ENCODE measurements at places on chromosomes 11 and 22.
A peak's percentile ranks its signal among the peaks of the same experiment; 100 is the strongest.

GRCh38 chr11:95299078-95299679 is 68.2 kb upstream of the SESN3 start:
- DNase-seq: no peak

DNA sequence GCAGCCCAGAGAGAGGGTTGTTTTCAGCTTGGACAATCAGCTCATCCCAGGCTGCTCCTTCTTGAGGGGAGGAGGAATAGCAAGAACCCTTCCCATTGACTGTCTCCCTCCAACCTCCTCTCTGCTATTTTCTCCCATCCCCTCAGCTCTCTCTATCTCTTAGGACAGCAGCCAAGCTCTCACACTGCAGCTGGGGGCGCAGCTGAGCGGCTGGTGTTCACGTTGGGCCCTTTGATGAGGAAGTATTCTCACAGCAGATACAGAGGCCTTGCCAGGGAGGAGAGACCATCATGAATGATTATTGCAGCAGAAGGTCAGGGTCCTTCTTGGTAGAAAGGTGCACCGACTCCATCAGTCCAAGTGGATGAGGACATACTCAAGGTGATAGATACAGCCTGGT is 26.5 kb upstream of the CADM1 start:
- DNase-seq: no peak

DNA sequence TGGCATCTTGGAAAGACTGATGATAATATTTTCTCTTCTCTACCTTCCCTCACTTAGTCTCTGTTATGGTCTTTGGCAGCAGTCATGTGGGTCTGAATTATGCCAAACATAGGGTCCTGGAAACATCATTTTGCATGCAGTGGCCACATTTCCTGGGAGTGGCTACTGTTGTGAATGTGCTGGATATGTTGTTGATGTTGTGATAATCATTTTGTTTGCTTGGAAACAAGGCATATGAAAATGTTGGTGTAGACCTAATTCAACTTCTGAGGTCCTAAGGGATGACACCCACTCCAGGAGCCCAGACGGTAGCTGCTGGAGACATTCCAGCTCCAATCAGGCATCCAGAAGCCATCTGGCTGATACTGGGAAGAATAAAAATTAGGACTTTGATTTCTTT is 109.7 kb downstream of the DCDC1 start:
- DNase-seq: no peak

DNA sequence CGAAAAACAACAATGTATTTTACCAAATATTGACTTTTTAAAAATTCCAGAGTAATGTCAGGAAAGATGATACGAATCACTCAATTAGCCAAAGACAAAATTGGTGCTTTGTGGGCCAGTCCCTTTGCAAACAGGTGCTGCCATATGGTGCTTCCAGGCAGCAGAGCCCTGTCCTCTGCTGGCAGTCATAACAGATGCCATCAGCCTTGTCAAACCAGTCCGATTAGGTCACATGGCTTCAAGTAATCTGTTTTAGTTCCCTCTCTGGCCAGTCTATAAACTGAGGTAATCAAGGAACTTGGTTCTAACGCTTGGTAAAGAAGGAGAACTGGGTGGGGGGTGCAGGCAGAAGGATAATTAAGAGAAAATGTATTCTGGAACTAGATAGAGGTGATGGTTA is 49.1 kb upstream of the CAPRIN1 start:
- no peak for DNase-seq

GRCh38 chr11:2741006-2741376 is 41.2 kb upstream of the KCNQ1OT1 start:
- DNase-seq: no peak

- no peak for DNase-seq
Observed at GRCh38 chr11:66875378-66875777, 18.5 kb downstream of the LRFN4 start.

GRCh38 chr11:93734427-93735222 is 6.7 kb downstream of the TAF1D start:
- no peak for DNase-seq

GRCh38 chr11:1389103-1389931 is 417 bp upstream of the BRSK2 start:
- DNase-seq: peak; percentile 90

- DNase-seq: no peak
Observed at GRCh38 chr11:88435415-88435814, 97.9 kb upstream of the CTSC start.

DNA sequence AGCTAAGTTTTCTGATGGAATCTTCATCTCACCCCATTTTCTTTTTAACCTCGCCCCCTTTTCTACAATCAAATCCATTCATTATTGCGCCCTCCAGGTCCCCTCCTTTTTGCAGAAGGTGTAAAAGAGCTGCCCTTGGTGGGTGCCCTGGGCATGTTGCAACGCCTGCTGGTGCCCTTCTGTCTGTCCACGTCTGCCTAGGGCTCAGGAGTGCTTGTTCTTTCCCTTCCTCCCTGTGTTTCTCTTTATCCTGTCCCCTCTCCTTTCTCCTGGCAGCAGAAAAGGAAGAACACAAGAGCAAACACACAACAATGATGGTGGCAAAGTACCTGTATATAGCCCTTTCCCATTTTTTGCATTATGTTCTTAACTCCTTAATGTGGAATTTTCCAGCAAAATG is 6.2 kb upstream of the TLCD5 start:
- no peak for DNase-seq

DNA sequence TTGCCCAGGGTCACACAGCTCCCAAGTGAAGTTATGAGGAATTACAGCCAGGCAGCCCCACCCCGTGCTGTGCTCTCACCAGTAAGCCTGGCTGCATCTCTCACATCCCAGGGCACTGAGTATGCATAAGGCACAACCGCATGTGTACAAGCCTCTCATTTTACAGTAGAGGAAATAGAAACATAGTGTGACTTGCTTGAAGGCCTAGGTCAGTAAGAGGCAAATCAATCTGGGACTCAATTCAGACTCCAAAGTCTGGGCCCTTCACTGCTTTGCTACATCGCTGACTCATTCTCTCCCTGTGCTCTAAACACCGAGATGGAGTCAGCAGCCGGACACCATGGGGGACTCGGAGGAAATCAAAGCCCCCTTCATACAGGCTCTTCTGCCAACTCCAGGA is 7.9 kb downstream of the ABTB2 start:
- DNase-seq: no peak

- no peak for DNase-seq
Observed at GRCh38 chr11:36095716-36096115, 151.9 kb downstream of the LDLRAD3 start.

DNA sequence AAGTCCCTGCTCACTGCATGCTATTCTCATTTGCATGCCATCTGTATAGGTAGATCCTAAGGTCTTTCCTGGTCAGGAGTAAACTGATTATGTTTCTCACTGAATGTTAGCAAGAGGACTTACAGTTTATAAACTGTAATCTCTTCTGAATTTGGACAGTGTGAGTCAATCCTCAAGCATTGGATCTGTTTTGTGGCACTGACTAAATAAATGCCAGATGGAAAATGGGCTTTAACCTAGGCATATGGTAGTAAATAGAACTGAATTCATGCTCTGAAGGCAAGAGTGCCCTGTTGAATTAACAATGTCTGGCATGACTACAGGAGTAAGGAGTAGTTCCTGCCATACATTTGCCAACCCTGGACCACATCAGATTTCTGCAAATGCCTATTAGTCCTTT is 11.4 kb downstream of the FAM181B start:
- no peak for DNase-seq

GRCh38 chr22:21816787-21817496 is 50.5 kb downstream of the MAPK1 start:
- no peak for DNase-seq

GRCh38 chr22:38109371-38110001 is 998 bp downstream of the BAIAP2L2 start:
- DNase-seq: no peak

DNA sequence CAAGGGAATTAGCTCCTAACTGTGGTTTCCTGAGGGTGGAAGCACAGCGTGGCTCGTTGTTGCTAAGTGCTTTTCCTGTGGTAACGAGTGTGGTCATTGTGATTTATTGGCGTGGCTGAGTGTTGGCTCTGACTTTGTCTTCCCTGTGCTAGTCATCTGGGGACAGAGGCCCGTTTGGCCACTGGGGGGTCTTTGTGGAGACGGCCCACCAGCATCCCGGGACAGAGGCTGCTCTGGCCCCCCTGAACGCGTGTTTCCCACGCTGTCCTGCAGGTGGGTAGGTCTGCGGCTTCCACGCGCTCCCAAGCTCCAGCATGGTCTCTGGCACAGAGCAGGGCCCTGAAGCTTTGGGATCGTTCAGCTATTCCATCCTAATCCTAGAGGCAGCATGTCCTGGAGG is 1040.0 kb downstream of the TBC1D22A start:
- no peak for DNase-seq

DNA sequence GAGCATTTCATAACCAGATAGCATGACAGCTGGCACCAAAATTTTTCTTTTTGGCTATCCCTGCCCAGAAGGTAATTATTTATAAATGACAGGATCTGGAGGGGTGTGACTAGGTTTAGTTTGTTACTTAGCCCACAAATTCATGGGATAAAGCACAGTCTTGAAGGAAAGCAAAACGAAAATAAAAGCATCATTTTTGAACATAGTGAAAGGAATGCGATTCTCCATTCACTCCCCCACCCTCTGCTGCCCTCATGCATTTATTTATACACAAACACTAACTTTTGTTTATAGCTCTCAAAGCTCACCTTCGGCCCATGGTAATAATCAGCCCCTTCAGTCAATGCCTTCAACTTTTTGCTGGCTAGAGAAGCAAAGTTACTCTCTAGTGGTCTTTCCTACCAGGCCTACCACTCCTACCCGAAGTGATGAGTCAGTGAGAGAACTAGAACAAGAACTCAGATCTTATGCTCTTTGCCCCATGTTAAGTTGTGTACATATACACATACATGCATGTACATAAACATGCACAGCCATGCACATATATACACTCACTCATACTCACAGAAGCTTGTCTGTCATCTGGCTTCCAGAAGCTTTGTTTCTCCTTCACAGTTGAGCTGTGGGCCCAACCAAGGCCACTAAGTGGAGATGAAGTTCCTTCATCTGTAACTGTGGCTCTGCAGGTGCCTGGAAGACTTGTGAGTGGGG is 22.6 kb downstream of the CALCA start:
- no peak for DNase-seq

DNA sequence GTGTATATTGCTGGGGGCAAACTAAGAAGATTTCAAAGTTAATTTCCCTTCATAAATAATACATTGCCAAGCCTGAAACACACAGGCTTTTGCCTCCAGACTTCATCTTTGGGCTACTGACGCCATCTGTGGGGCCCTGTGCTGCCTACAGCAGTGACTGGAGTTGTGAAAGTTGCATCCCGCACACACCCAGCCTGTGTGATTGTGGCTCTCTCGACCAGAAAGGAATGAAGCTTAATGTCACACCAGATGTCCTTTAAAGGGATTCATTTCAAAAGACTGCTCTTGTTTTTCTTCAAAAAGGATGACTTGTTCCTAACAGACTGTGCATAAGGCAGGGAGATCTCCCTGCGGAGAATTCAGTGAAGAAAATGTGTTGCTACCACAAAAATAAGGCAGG is 210.5 kb downstream of the FAM181B start:
- no peak for DNase-seq

GRCh38 chr11:31827455-31828206 is 16.5 kb upstream of the PAX6 start:
- no peak for DNase-seq

DNA sequence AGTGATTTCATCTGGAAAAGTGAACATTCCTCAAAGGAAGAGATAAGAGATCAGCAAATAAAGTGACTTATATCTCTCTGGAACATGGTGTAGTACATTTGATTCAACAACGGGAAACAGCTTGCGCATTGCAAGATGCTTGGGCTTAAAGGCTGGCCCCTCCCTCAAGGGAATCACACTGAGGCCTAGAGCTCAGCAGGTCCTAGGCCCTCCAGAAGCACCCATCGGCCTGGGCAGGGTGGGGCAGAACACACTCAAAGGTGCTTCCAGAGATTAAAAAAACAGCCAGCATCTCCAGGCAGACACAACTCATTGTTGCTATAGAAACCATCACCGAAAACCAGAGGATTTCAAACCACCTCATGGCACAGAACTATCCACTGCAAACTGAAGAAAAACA is 69.0 kb upstream of the ARFGAP3 start:
- DNase-seq: no peak

DNA sequence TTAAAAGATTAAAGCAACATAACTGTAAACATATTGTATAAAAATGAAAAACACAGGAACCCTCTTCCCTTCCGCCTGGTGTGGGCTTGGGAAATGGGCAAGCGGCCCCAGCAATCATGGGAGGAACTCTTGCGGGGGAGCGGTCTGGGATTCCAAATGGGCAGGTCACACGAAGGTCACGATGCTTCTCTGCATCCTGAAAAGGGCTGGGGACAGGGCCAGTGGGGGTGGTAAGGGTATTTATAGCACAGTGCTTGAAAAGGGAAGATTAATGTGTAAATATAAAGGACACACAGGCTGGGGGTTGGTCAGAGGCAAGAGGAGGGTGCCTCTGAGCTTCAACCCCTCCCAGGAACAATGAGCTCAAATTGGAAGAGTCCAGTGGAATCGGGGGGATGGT is 46.9 kb upstream of the OR4B1 start:
- no peak for DNase-seq

- DNase-seq: peak; percentile 54
Observed at GRCh38 chr11:119356349-119357031, 10.0 kb upstream of the MFRP start.

- no peak for DNase-seq
Observed at GRCh38 chr22:20446383-20446970, 8.9 kb upstream of the SCARF2 start.

DNA sequence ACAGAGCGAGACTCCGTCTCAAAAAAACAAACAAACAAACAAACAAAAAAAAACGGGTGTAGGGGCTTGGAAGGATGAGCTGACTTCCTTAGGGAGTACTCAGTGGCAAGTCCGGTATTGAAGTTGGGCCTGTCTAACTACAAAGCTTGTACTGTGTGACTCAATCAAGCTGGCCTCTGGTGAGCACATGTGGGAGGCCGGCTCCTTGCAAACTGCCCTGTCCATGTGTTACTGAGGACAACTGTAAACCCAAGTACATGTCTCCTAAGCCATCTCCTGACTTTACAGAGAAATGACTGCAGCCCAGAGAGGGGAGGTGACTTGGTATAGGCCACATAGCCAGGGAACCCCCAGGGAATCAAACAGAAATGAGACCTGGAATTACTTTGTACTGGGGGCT is 11.6 kb downstream of the RIBC2 start:
- DNase-seq: no peak

GRCh38 chr11:57098191-57098590 is 83.6 kb upstream of the LRRC55 start:
- DNase-seq: no peak

GRCh38 chr11:3197044-3197695 is 21.4 kb downstream of the MRGPRG start:
- DNase-seq: no peak

DNA sequence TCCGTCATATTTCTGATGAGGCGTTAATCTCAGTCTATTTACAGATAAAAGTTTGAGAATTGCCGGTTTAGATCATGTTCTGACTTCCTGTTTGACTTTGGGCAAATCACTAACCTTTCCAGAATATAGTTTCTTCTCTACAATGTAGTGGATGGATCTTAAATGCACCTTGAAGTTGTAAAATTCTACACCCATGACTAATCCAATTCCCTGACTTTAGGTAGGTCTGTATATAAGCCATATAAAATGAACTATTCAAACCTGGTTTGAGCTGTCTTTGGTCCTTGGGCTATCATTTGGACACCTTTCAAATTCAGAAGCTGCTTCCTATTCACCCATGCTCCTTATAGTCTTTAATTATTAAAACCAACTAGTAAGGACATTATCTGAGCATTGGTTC is 52.2 kb upstream of the BLID start:
- DNase-seq: no peak

- DNase-seq: no peak
Observed at GRCh38 chr22:47315862-47316419, 553.5 kb downstream of the TBC1D22A start.
